Central memory CD4-positive, alpha-beta T cell (primary cell): ENCODE measurements at places on chromosomes 3 and 15.

GRCh38 chr15:72474466-72474911 is 359 bp downstream of the ARIH1 start:
- no peak for DNase-seq

DNA sequence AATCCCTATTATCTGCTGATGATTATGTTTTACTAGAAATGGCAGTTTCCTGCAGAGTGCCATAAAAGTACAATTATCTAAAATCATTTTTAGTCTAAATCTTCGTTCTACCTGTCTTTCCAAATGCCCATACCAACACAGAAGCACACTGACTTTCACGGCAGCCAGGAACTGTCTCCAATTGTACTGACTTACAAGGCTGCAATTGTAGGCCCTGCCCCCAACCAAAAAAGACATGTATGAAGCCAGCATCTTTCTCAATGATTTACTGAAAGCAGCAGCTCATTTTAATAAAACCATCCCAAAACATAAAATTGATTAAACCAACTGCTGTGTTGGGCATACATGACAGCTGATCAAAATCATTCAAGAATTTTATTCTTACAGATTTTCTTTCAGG is 119.0 kb downstream of the TBC1D5 start:
- no peak for DNase-seq

DNA sequence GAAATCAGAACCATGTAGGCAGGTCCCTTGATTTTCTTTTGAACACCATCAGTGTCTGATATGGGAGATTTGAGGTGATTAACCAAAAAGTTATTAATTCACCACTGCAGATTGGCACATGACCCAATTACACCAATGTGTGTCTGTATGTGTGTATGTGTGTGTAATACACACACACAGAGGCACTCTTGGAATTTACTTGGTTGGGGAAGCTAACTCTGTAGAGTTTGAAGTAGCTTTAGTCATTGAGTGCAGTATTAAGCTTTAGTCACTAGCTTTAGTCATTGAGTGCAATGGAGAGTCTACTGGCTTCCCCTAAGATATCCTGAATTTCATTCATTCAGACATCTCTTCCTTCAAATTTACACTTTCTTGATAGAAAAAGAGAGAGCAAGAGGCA is 109.4 kb upstream of the C15orf61 start:
- no peak for DNase-seq

GRCh38 chr15:57873564-57874209 is 167.2 kb downstream of the POLR2M start:
- no peak for DNase-seq

GRCh38 chr3:183300996-183301562 is 48.0 kb downstream of the B3GNT5 start:
- DNase-seq: no peak

DNA sequence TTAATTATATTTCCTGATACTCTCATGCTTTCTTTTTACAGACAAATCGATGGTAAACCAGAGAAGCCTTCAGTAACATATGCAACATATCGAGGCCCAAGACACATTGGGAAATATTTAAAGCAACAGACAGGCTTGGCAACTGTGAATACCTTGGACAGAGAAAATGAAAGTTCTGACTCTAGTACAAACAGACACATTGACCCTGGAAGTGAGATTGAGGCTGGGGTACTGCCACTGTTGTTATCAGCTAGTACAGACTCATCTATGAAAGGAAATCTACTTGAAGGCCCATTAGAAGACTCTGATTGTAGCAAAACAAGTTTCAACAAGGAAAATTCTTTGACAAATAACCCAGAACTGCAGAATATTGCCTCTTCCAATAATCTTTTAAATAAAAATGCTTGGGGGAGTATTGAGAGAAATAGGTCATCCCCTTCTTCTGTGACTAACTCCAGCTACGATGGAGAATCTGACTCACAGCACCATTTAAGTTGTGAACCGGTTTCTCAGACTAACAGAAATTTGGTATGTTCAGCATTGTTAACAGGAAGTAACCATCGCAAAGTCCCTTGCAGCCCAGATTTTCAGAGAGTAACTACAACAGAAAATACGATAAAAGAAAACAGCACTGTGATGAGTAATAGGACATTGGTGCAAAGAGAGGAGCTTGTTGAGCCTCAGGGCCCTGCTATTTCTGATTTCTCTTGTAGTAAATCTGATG is 50.2 kb downstream of the CRYBG3 start:
- peak; percentile 24 for DNase-seq

- DNase-seq: no peak
Observed at GRCh38 chr3:76724075-76724474, 315.8 kb upstream of the ROBO2 start.

DNA sequence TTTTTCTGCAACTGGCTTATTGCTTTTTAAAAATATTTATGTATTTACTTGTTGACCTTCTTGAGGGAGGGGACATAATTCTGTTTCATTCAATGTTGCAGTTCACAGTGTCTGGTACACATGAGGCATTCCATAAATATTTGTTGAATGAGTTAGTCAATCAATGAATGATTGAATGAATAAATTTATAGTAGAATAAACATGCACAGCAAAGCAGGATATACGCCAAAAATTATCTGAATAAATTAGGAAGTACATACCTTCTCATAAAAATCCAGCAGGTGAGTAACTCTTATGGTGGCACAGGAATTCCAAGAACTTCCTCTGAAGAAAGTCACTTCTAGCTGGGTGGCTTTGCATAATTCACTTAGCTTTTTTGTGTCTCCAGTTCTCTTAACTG is 469.4 kb upstream of the ATP11B start:
- no peak for DNase-seq

GRCh38 chr3:48820612-48821324 is 26.9 kb downstream of the PRKAR2A start:
- no peak for DNase-seq

DNA sequence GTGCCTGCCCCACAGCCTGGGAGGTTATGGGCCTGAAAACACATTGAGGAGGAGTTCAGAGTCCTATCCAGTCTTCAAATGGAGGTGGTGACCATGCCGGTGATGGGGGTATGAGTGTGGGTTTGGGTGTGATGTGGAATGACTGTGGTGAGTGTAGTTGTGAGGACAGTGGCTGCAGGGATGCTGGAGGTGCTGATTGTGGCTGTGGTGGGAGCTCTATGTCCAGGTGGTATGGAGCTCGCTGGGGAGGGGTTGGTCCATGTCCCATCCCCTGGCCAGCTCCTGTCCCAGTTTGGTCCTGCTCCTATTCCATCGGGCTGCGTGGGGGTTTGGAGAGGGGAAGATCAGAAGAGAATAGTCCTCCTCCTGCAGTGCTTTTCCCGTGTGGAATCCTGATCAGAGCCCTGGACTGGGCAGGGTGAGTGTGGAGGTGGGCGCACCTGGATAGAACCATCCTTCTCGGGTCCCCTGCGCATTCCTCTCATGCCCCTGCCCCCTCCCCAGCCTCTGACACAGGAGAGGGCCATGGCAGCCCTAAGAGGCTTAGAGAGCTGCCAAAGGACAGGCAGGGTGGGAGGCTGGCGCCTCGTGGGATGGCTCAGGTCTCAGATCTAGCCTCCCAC is 23.0 kb upstream of the GOLGA6C start:
- DNase-seq: no peak

DNA sequence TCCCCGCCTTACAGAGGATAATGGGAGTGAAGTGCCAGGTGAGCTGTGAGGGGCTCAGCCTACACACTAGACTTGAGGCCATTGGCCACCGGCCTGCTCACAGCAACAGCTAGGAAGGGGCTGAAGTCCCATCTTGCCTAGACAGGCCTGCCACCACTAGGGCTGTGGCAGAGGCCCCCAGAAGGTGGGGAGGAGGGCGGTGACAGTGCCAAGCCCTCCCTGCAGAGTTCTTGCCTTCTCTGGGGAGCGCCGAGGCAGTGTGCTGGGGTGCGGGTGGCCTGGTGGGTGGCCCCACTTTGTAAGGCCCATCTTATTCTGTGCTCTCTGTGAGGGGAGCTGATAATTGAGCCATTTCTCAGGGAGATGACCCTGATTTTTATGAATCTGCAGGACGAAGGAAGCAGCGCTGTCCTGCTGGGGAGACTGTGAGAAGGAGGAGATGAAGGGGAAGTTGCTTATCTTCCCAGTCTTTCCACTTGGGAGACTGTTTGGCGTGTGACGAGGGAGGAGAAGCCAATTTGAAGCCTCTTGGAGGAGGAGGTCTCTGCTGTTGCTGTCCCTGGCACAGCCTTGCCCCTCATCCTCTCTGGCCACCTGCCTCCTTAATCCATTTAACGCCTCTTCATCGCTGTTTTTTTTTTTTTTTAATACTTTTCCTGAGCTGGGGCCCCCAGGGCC is 104.3 kb downstream of the LINGO1 start:
- no peak for DNase-seq

DNA sequence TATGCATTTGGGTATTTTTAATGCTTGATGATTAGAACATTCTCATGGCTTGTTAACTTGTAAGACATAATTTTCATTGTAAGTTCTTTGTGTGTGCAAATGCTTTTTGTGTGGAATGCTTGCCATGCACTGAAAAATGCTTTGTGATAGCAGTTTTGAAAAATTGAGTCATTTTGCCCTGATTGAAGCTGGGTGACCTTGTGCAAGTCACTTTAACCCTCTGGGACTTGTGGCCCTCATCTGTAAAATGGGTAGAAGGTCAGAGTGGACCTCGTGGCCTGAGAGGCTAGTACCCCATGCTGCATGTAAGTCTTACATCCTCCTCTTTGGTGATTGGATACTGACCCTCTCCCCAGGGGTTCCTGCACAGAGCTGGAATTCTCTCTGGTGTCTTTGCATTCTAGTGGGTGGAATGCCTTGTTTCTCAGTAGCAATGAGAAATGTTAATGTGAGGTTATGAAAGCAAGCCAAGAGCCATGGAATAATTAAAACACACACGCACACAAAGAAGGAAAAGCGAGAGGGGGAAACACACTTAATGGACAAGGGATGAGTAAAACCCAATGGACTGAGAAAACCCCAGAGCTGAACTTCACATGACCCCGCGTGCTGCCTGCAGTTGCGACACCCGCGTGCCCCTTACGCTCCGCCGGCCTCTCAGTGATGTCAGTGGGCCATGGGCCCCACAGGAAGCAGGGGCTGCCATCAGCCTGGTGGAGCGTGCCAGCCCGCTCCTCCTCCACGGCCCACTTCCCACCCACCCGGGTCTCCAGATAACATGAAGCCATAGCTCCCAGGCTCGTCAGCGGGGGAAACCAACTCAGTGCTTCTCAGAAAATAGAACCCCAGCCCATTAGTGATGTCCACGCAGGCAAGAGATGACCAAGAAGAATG is 44.0 kb downstream of the SMAD3 start:
- no peak for DNase-seq

GRCh38 chr3:119346076-119346496 is 51.9 kb downstream of the ARHGAP31 start:
- no peak for DNase-seq

- no peak for DNase-seq
Observed at GRCh38 chr3:8709287-8709686, 24.3 kb upstream of the CAV3 start.

- no peak for DNase-seq
Observed at GRCh38 chr15:71002316-71002715, 109.7 kb downstream of the LRRC49 start.

DNA sequence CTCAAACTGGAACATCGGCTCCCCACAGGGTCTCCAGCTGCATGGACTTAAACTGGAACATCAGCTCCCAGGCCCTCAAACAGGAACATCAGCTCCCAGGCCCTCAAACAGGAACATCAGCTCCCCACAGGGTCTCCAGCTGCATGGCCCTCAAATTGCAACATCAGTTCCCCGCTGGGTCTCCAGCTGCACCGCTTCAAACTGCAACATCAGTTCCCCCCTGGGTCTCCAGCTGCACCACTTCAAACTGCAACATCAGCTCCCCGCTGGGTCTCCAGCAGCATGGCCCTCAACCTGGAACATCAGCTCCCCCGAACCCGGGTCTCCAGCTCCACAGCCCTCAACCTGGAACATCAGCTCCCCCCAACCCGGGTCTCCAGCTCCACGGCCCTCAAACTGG is 82.0 kb downstream of the TFRC start:
- DNase-seq: no peak
